ENCODE measurements at places on chromosomes 2 and 18.

- no peak for DNase-seq
Measured at GRCh38 chr18:57275111-57275510, 77.2 kb upstream of the ST8SIA3 start.

GRCh38 chr2:19600506-19600905 is 242.1 kb upstream of the OSR1 start:
- no peak for DNase-seq

GRCh38 chr18:2522112-2522511 is 49.2 kb downstream of the METTL4 start:
- DNase-seq, result no peak

GRCh38 chr2:157055660-157056199 is 201.8 kb upstream of the GALNT5 start:
- DNase-seq, result no peak

GRCh38 chr2:142877216-142877838 is at the start of gene KYNU:
KYNU (plus strand) TSS chr2:142877664; CDS start chr2:142885368, 7,704 bp downstream.
- no peak for DNase-seq

DNA sequence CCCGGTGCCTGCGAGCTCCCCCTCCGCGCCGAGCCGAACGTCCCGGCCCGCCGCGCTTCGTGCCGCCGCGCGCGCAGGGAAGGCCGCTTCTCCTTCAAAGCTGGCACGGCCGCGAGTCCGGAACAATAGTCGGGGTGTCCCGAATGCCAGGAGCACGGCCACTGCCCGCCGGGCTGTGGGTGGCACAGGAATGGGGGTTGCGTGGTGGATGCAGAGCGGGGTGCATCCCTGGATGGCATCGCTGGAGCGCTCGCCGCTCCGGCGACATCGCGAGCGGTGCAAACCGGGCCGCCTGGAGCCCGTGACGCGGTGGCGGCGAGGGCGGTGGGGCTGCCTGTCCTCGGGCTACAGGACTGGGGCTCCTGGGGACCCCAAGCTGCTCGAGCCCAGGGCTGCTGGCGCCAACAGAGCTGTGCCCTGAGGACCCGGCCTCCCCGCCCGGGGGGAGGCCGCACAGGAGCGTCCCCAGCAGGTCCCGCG is 1.1 kb upstream of the SATB2 start:
- peak; percentile 69 for DNase-seq

GRCh38 chr2:112691881-112692281 is 28.9 kb upstream of the NT5DC4 start:
- DNase-seq, result no peak

GRCh38 chr2:173881461-173881860 is 83.7 kb downstream of the SP3 start:
- DNase-seq, result no peak

DNA sequence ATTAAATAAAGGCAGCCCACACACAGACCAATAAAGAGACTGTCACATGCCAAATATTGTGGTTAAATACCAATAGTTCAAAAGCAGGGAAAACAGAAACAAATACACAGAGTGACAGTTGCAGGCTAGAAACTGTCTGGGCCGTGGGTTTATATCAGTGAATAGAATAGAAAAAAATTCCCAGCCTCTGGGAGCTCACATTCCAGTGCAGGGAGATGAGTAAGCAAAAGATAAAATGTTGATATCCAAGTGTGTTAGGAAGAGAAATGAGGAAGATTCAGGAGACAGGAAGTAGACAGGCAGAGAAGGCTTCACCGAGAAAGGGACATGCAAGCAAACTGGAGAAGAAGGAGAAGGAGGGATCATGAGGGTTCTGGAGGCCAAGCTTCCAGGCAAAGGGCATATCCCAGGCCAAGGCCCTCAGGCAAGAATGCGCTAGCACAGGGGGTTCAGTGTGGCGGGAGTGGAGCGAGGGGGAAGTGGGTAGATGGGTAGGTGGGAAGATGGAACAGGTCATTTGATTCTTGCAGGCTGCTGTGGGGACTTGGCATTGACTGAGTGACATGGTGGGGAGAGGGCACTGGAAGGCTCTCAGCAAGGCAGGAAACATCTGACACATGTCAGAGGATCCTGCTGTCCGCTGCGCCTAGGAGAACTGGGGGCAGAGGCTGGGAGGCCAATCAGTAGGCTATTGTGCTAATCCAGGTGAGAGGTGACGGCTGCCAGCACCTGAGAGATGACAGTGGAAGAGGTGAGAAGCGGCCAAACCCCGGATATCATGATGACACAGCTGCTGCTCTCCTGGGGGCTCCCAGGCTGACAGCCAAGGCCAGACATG is 89.2 kb downstream of the ZBTB7C start:
- no peak for DNase-seq

- no peak for DNase-seq
Measured at GRCh38 chr2:122132147-122132691, 376.8 kb downstream of the TSN start.

GRCh38 chr2:230955163-230955737 is 30.2 kb upstream of the GPR55 start:
- DNase-seq, result no peak

GRCh38 chr2:99701503-99701902 is 211.7 kb upstream of the REV1 start:
- DNase-seq, result no peak

DNA sequence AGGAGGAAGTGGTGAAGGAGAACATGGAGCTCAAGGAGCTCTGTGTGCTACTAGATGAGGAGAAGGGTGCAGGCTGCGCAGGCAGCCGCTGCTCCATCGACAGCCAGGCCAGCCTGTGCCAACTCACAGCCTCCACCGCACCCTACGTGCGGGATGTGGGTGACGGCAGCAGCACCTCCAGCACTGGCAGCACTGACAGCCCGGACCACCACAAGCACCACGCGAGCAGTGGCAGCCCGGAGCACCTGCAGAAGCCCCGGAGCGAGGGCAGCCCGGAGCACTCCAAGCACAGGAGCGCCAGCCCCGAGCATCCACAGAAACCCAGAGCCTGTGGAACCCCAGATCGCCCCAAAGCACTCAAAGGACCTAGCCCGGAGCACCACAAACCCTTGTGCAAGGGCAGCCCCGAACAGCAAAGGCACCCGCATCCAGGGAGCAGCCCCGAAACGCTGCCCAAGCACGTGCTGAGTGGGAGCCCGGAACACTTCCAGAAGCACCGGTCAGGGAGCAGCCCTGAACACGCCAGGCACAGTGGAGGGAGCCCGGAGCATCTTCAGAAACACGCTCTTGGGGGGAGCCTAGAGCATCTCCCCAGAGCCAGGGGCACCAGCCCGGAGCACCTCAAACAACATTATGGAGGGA is 9.0 kb downstream of the CCDC85A start:
- DNase-seq, result no peak

- DNase-seq, result no peak
Measured at GRCh38 chr18:3455907-3456685, 6.1 kb downstream of the TGIF1 start.

GRCh38 chr2:196804381-196804780 is 4.8 kb downstream of the C2orf66 start:
- no peak for DNase-seq

GRCh38 chr2:133293544-133294353 is 274.5 kb downstream of the NCKAP5 start:
- DNase-seq, result no peak

DNA sequence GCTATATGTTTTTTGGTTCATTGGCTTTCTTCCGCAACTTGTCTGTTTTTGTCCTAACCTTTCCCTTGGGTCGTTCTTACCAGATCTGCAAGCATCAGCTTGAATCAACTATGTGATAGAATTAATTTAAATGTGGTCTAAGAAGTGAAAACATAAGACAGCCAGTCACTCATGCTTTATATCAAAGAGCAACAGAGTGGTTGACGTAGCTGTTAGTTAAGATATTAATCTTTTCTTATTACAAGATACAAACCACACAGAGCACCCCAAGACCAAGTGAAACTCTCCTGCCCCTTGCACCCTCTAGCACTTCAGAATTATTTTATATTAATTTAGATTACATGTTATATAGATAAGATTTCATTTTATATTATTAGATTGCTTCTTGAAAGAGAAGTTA is 15.2 kb downstream of the IL18RAP start:
- no peak for DNase-seq

DNA sequence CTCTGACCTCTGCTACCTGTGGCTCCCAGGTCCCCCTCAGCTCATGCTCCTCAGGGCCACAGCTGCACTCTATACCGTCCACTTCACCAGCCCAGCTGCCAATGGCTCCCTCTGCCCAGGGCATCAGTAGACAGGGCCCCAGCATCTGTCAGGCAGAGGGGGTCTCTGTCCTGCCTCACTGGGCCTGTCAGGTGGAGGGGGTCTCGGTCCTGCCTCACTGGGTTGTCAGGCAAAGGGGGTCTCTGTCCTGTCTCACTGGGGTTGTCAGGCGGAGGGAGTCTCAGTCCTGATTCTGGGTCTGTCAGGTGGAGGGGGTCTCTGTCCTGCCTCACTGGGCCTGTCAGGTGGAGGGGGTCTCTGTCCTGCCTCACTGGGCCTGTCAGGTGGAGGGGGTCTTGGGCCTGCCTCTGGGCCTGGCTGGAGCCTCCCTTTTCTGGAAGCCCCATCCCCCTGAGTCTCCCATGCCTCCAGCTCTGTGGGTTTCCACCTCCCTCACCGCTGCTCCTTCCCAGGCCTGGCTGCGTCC is 19.9 kb downstream of the SNORC start:
- DNase-seq, result no peak

DNA sequence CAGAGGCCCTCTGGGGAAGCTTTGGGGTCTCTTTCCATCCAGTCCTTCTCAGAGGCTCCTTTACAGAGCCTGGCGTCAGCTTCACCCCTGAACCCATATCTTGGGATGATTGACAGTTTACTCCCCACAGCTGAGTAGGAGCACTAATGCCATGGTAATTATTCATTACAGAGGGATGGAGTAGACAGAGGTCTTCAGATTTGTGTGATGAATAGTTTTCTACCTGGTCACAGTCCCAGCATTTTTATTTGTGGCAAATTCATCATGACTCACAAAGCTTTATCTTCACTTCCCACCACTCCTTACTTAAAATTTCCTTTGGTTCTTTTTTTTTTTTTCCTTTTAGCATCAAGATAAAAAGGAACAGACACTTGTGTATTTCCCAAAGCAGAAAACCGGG is 104.2 kb downstream of the CCDC85A start:
- DNase-seq, result no peak

DNA sequence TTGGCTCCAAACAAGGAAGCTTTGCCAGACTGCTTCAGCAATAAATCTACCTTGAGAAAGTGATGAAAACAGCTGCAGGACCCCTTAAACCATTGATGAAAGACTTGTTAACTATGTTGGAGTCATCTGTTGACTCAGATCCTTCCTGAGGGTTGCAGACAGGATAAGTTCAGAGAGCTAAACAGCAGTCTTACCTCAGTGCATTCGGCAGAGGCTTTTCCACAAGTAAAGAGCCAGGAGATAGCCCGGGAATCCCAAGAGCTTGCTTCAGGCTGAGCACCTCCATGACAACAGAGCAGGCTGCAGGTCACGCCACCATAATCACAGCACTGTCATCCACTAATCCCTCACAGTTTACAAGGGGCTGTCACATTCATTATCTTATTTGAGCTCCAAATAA is 23.7 kb downstream of the KIAA2012 start:
- no peak for DNase-seq

- DNase-seq, result no peak
Measured at GRCh38 chr2:71940695-71941094, 207.0 kb downstream of the CYP26B1 start.

GRCh38 chr2:37556256-37556655 is 115.2 kb downstream of the CDC42EP3 start:
- DNase-seq, result no peak

DNA sequence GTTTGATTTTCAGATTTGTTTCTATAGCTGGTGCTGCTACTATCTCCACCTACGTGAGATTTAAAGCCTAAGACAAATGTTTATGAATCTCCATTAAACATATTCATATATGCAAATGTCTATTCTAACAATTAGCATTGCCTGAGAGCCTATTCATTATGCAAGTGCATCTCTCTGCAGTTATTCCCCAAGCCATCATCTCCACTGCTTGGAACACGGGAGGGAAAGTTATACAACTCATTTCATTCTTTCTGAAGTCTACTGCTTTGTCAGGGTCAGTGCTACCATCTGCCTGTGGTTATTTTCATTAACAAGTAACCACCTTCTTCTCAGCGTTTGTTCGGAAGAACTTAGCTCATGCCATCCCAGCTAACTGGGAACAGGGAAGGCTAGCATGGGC is 188.8 kb upstream of the REV1 start:
- DNase-seq, result no peak

DNA sequence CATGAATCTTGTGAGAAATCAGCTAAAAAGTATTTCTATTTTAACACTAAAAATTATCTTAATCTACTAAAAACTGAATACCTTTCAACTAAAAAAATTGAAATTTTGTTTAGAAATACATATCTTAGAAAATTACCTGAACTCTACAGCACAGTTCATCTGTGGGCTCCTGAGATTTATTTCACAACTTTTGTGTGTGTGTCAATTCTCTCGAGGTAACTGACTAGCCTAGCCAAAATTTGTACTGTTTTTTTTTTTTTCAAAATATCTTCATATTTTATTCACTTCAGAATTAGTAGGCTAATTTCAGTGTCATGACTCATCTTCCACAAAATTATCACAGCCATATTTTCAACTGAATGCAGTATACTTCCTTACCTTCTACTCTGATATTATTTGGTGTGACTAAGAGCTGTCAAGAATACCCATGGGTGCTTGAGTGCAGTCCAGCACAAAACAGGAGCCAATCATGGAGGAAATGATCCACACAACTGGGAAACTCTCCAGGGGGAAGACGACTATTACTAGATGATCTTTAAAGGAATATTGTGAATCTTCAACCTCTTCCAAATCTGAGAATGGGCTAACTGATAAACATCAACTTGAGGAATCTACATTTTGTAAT is 174.6 kb downstream of the ZNF385B start:
- DNase-seq, result no peak

GRCh38 chr2:24635181-24635580 is 144.1 kb downstream of the NCOA1 start:
- DNase-seq, result peak; percentile 7

DNA sequence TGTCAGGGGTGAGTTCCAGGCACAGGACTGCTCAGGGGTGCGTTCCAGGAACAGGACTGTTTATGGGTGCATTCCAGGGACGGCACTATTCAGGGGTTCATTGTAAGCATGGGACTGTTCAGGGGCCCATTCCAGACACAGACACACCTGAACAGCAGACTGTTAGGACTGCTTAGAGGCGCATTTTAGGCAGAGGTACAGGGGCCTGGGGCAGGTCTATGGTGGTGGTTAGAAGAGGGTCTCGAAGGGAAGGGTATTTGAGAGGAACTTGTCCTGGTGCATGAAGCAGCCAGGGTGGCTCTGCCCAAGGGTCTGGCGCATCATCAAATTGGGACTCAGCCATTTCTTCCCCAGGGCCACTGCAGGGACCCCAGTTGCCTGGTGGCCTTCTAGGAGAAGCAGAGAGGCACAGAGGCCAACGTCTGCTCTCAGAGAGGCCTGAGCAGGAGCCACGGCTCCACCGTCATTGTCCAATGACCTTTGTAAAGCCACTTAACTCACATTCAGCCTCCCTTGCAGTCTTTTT is 14.8 kb upstream of the MLPH start:
- DNase-seq, result no peak

Measured in AG08396 (cell line).